ENCODE measurements at places on chromosomes 2 and 18.

DNA sequence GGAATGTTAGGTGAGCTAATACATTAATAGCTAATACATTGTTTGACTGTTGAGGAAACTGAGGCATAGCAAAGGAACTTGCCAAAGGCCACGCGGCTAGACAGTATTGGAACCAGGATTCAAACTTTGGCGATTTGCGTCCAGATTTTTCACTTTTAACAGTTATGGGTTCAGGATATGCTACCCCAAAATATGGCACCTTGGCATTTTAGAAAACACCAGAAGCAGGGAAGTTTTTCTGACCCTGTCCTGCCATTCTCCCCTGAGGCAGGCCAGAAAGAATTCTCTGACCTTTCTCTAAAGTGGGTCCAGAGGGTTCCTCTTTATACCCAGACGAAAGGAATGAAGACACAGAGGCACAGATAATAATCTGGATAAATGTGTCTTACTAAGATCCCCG lies 166.9 kb downstream of the MYCN start:
- DNase-seq: no peak

- DNase-seq: no peak
Observed at GRCh38 chr18:49619801-49620200, 57.9 kb downstream of the LIPG start.

DNA sequence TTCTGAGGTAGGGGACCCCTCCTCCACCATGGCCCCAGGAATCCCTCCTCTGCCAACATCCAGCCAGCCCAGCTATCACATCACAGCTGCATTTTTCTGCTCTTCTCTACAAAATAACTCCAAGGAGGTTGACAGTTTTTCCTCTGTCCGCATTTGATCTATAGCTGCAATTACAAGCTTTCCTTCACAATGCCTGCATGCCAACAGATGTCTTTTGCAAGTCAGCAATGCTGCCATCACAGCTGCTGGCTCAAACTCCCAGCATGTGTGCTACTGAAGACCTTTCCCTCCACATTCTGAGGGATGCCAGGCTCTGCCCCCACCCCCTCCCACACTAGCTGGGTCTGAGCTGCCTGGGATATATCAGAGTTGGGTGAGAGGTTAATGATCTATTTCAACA lies 51.7 kb downstream of the MCFD2 start:
- no peak for DNase-seq

- no peak for DNase-seq
Observed at GRCh38 chr2:182412858-182413257, 14.0 kb downstream of the PDE1A start.

DNA sequence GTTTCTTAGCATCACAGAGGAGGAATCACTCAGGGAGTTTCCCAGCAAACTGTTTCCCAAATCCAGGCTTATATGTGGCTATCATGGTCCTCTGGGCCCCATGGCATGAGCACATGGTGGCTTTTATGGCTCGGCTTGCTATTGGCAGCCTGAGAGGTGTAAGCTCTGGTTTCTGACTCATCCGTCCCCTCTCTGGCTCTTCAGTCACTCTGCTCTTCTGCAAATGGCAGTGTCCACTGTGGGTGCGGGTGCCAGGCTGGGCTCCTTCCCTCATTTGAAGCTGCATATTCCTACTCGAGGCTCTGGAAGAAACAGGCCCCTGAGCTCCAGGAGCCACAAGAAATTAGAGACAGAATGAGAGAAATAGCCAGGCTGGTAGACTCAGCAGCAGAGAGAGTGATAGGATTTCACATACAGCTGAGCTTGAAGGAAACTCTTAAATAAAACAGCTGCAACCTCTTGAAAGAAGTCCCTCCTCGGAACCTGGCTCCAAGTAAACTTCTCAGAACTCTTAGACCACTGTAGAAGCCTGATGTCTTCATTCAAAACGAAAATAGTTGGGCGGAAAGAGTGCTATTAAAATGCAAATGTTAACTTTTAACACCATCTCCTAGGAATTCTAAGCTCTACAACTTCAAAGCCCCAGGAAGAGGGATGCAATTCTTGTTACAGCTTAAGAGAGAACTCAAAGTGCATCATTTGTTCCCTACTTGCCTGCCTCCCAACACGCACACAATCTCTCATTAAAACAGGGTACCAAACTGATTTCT lies 212.6 kb upstream of the SP5 start:
- no peak for DNase-seq

GRCh38 chr18:53458268-53458667 lies 766.2 kb downstream of the MBD2 start:
- no peak for DNase-seq

DNA sequence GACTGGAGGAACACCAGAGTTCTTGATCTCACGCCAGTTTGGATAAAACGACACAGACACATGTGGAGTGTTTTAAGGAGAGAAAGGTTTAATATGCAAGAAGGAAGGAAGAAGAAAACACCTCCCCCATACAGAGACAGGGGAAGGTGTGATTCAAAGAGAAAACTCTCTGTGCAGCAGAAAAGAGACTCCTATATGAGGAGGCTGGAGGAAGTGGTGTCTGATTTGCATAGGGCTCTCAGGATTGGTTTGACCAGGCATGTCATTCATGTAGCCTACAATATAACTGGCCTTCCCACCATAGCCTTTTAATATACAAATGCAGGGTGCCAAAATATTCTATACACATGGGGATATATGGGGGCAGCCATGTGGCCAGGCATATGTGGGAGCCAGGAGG lies 1386.5 kb downstream of the RPIA start:
- DNase-seq: no peak

- DNase-seq: no peak
Observed at GRCh38 chr2:37232131-37232933, 874 bp downstream of the NDUFAF7 start.

DNA sequence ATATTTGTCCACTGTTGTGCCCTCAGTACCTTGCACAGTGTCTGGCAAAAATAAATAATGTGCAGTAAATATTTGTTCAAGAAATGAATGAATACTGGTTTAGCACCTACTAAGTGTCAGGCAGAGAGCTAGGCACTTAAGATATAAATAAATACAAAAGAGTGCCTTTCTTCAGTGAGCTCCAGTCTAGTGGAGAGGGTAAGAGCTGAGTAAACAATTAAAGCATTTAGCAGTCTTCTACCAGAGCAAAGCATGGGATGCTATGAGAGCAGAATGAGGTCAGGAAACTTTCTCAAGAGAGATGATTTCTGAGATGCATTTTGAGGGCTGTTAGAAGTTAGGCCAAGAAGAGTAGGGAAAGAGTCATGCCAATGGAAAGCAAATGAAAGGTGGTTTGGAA lies 314.7 kb downstream of the DSC3 start:
- no peak for DNase-seq

DNA sequence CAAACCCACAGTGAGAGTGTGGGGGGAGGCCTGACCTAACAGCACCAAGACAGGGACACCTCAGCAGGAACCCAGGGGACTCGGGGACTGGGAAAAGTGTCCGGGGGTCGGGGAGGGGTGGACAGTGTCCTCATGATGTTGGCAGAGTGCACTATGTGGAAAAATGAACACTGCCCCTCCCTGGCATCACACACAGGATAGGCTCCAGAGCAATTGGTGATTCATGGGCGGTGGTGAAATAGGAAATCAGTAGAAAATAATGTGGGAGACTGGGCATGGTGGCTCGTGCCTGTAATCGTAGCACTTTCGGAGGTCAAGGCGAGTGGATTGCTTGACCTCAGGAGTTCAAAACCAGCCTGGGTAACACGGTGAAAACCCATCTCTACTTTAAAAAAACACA lies 3.6 kb upstream of the ANO7 start:
- DNase-seq: no peak

GRCh38 chr2:238509903-238510302 lies 83.2 kb downstream of the ASB1 start:
- DNase-seq: no peak

DNA sequence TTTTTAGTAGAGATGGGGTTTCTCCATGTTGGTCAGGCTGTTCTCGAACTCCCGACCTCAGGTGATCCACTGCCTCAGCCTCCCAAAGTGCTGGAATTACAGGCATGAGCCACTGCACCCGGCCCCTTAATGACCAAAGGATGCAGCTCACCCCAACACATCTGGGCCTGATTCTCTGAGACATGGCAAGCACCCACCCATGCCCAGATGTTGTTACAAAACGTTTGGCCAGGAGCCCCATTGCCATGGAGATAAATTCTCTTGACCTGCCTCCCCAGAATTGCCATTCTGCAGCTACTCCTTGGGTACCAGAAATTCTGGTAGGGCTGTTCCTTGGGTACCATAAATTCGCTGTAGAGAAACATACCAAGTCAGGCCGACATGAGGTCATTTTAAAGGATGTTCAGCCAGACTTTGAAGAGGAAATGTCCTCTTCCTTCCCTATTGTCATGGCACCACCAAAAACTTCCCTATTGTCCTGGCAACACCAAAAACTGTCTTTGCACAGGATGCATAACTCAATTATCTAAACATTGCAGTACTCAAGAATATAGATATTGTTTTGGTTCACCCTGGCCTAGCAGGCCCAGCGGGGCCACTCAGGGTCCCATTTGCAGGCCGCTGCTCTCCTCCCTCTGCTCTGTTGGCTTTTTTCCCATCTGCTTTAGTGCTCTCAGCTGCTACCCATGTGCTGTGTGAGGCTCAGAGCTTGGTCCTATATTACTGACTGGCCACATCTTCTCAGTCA lies 160.9 kb upstream of the TTC39C start:
- DNase-seq: no peak

- DNase-seq: no peak
Observed at GRCh38 chr18:57587098-57587661, 678 bp upstream of the FECH start.

DNA sequence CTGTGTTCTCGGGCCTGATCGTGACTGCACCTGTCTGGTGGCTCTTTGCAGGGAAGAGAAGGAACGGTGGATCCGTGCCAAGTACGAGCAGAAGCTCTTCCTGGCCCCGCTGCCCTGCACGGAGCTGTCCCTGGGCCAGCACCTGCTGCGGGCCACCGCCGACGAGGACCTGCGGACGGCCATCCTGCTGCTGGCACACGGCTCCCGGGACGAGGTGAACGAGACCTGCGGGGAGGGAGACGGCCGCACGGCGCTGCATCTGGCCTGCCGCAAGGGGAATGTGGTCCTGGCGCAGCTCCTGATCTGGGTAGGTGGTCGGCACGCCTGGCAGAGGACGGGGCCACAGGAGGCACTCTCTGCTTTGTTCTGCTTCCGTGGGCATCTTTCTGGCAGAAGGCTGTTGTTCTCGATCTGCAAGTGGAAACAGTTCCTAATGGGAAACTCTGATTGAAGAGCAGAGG lies 48.0 kb downstream of the GBX2 start:
- no peak for DNase-seq

- no peak for DNase-seq
Observed at GRCh38 chr2:54513363-54513715, 57.2 kb downstream of the SPTBN1 start.

DNA sequence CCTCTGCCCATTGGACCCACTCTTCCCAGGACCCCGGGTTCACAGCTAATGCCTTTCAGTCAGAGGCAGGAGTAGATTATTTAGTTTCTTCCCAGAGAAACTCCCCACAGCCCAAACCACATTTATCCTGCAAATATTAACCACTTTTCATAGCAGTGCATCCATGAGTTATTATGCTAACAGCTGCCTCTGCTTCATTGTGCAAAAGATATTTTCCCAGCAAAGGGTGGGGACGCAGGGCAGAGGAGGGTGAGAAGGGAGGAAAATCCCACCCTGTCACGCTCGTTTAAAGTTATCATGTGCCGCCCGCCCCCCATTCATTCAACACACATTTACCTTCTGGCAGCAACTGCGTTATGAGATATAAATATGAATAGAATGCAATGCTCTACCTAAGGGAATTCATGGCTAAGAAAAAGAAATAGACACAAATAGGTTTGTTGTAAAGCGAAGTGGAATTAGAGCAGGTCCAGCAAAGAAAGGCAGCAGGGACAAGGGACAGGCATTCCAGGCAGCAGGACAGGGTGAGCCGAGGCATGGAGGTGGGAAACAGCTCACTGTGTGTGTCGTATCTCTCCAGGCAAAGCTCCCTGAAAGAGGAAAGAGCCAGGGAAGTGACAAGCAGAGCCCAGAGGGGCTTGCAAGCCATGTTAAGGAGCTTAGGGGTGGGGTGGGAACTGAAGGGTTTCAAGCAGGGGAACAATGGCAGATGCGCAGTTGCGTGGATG lies 46.3 kb upstream of the LTBP1 start:
- DNase-seq: no peak

DNA sequence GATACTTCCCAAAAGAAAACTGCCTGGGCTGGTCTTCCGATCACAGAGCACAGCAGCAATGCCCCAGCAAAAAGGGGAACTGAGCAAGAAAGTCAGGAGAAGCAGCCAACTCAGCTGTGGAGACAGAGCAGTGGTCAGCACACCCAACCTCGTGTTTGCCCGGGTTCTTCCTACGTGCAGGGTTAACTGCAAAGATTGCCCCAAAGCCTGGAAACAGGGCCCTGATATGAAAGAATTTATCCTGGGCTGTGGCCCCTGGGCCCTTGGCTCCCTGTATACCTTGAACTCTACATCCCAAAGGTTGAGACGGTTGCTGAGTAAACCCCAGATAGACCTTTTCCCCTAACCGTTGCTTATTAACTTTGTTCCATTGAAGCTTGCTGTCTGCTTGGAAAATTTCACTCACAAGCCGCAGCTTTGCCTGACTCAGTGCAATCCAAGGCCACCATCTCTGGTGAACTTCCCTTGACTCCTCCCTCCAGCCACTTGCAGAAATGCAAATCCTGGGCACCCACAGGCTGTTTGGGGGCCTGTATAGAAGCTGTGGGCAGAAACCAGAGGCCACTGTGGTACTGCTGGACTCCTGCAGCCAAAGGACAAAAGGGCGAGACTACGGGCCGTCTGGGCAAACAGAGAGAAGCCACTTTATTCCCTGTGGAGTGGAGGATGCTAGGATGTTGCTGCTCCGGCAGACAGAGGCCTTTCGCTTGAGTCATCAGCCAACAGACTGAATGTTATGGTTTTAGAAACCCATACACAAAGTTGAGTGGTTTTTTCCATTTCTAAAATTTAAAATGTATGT lies 18.2 kb downstream of the NRP2 start:
- no peak for DNase-seq

- no peak for DNase-seq
Observed at GRCh38 chr2:128589681-128590080, 271.0 kb upstream of the HS6ST1 start.

GRCh38 chr2:102112692-102113665 lies 29.6 kb upstream of the IL1R1 start:
- no peak for DNase-seq

- DNase-seq: no peak
Observed at GRCh38 chr2:38264396-38265221, 112.5 kb downstream of the ATL2 start.

- DNase-seq: no peak
Observed at GRCh38 chr2:15325296-15325695, 235.8 kb downstream of the NBAS start.

Data from NCI-H1417 treated with DMSO at 0.1 percent for 48 hours (cell line).